Activated CD8-positive, alpha-beta memory T cell treated with anti-CD3 and anti-CD28 coated beads for 1 hour (primary cell): ENCODE measurements at places on chromosomes 3 and 15.

DNA sequence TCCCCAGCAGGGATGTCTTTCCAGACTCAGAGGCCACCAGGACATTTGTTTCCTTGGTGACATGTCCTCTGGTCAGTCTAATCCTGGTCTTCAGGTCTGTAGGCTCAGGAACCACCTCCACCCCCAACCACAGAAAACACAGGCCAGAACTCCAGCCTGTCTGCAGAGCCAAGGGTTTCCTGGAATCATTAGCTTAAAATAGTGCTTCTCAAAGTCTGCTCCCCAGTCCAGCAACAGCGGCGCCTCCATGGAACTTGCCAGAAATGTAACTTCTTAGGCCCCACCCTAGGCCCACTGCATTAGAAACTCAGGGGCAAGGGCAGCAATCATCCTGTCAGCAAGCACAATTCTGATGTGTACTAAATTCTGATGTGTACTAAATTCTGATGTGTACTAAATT lies 20.0 kb downstream of the SLC28A1 start:
- no peak for DNase-seq

DNA sequence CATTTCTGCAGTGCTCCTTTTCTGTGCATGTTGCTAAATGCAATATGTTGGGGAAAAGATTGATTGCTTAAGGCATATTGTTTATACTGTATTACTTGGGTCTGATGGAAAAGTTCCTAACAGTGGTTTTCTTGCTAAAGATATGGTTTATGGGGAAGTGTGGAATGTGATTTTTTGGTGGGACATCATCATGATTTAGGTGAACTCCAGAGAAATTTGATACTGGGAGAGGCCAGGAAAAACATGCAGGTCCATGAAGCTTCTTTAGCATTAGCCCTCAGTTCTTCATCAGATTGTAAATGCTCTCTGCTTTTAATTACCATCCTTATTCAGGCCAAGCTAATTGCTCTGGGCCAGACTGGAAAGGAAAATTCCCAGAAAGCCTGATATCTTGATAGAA lies 147.5 kb downstream of the LRTM1 start:
- no peak for DNase-seq

- no peak for DNase-seq
Measured at GRCh38 chr3:102038477-102039142, 189.3 kb downstream of the NFKBIZ start.

- no peak for DNase-seq
Measured at GRCh38 chr3:33786565-33787327, 11.7 kb upstream of the PDCD6IP start.

GRCh38 chr3:150097588-150097890 lies 126.8 kb upstream of the PFN2 start:
- DNase-seq = no peak

GRCh38 chr3:16298891-16299290 lies 33.9 kb downstream of the OXNAD1 start:
- no peak for DNase-seq

- DNase-seq = no peak
Measured at GRCh38 chr3:32336113-32336498, 55.5 kb upstream of the CMTM7 start.

GRCh38 chr3:24316887-24317383 lies 177.7 kb downstream of the THRB start:
- DNase-seq = no peak

DNA sequence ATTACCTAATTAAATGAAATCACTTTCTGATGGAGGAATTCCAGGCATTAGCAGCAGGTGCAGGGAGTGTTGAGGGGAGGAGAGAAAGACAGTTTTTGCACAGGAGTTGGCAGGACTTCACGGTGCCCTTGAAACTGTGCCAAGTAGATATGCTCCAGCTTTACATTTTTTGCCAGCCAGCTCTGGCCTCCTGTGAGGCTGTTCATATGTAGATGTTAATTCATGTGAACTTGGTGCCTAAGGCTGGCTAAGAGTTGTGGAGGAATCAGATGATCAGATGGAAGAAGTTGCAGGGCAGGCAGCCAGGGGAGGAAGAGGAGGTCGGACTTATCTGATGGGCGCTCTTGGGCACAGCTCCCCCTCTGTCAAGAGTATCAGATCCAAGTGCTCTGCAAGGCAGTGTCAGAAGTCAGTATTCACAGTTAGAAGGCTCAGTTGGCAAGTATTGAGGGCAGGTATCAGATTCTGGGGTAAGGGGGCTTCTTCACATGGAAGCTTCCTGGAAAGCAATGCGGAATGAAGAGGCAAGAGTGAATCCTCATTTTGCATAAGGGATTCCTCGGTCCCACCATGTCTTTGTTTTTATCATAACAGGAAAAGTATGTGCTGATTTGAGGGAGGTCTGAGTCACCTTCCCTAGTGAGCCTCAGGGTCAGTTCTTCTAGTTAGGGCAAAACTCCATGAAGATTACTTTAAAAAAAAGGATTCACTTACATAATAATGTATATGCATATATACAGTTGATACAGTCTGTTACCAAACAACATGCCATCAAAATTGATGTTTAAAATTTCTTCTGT lies 172.6 kb upstream of the UMPS start:
- no peak for DNase-seq

- no peak for DNase-seq
Measured at GRCh38 chr3:44342176-44342790, 3.7 kb downstream of the TCAIM start.

DNA sequence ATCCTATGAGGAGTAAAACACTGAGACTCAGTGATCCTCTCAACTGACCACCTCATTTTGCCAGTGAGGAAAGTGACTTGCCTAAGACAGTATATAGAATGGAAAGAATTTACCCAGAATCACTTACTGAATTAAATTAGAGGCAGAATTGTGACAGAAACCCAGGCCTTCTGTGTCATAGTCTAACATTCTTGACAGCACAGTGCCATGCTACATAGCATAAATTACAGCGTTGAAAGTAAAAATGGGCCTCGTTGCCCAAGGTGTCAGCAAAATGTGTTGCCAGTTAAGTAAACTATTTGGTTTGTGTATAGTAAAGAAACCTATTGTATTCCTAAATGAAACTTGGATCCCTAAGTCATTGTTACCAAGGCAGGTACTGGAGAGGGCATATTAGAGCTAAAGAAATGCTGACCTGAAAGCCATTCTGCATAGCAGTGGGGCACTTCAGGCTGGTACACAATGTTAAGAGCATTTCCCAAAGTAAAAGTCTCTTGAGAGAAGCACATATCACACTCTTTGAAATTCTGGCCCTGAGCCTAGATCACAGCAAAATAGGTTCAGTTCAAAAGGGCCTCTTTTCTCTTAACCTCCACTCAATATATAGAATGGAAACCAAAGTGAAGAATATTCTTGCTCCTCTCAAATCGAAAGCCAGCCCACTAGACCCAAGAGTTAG lies 53.8 kb downstream of the HMG20A start:
- no peak for DNase-seq

DNA sequence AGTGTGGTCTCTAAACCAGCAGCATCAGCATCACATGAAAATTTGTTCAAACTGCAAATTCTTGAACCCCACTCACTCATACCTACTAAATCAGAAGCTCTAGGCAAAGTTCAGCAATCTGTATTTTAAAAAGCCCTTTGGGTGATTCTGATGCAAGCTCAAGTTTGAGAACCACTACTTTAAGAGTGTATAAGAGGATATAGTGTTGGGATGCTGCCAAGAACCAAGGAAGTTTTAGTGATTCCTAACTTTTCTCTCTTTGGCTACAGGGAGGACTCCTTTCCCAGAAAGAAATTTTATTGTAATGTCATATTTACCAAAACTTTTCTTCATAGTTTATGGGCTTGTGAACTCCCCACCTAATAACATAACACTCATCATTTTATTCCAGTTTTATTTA lies 422.2 kb downstream of the TBC1D5 start:
- DNase-seq = no peak

DNA sequence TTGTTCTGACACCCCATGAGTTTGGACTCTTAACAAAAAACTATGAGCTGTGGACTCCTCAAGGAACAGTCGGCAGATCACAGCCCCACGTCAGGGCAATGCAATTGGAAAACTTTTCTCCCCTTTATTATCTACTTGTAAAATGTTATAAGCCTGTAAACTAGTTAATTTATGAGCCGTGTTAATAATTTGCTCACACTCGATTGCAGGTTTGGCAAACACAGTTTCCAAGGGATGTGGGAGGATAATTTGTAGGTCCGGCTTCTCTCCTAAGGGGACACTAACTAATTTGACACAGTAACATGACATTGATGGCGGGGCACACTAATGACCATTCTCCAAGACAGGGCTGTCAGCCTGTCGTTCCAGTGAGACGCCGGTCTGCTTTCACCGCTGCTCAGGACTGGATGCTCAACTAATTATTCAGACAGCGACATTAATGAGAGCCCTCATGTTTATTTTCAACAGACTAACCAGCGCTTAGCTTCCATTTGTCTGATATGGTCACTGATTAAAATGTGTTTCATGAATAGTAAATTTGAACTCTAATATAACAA lies 222.1 kb downstream of the FOXP1 start:
- DNase-seq = no peak

GRCh38 chr3:18898911-18899310 lies 249.4 kb upstream of the KCNH8 start:
- no peak for DNase-seq

DNA sequence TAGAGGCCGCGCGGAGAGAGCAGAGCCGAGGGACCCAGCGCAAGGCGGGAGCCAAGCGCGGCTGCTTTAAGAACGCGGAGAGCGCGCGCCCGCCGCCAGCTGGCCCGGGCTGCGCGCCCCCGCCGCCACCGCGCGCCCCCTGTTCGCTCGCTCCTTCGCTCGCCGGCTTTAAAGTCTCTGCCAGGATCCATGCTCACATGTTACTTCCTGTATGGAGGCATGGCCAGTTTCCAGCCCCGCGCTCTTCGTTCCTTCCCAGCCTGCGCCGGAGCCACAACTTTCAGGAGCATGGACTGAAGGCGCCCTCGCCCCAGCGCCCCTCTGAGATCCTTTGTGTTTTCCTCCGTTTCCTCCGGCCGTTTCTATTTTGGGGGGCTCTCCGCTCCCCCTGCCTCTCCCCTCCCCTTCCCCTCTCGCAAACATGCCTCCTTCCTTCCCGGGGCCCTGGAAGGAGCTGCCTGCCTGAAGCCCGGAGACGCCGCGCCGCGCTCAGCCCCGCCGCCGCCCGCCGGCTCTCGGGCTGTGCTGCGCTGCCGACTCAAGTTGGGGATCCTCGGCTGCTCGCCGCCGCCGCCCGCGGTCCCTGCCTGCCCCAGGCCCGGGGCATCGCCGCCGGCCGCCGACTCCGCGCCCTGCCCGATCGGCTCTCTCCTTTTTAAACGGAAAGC lies at the start of gene PTPRG:
PTPRG (plus strand) TSS at position 198 of the 668 bp plus-strand sequence. CDS start 717 bp downstream, outside the sequence.
- no peak for DNase-seq

- no peak for DNase-seq
Measured at GRCh38 chr3:134315286-134316106, 58.8 kb downstream of the AMOTL2 start.

DNA sequence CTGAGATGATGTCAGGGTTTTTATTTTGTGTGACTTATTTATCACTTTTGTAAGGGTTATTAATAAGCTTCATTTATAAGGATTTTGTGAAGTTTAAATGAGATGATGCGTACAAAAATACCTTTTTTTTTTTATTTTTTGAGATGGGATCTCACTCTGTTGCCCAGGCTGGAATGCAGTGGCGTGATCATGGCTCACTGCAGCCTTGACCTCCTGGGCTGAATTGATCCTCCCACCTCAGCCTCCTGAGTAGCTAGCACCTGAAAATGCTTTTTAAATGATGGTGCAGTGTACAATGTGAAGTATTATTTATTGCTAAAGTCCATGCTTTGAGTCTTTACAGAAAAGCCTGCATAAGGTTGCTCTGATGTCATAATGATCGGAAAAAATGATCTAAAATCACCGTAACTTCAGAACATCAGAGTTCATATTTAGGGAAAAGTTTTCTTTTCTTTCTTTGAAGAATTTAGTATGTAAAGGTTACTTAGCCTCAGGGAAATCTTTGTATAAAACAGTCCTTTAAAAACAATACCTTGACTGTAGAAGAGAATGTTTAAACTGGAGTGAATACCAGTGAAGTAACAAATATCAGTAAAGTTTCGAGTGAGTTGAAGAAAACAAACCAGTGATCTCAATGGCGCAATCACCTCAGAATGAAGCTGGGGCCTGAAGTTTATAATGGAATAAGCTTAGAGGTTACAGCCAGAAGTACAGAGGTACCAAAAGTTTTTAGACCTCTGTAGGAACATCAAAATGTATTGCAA lies 29.7 kb downstream of the TCF12 start:
- DNase-seq = no peak

- no peak for DNase-seq
Measured at GRCh38 chr3:10888518-10889090, 72.6 kb downstream of the SLC6A11 start.

DNA sequence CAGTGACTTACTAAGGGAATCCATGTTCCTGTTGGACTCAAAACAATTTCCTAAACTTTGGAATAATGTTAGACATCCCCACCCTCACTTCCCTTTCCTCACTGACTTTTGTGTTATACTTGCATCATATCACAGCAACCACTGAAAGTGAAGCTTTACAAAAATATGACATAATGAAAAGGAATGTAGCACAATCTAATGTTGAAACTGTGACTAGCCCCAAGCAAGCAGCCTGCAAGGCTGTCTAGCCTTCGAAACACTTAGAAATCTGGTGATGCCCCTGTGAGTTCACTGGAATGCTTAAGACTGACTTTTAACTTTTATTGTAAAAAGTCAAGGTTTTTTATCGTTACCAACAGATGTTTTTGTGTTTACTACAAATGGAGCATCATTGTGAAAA lies 203.7 kb upstream of the ZNF385D start:
- no peak for DNase-seq

GRCh38 chr15:67548236-67548852 lies 5.8 kb downstream of the MAP2K5 start:
- no peak for DNase-seq

DNA sequence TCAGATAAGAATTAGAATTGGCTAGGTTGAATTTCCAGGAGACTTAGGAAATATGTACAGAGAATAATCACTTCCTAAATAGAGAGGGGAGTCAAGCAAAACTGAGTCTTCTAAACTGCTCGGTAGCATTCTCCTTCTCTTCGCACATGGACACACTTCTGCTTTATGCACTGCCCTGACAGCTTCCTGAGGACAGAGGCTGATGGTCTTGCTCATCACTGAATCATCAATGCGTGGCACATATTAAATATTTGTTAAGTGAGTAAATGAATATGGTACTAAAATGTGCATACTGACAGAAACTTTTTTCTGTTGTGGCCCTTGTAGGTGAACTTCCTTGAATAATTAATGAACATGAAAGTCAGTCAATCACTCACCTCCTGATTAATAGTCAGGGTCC lies 315.5 kb downstream of the FHIT start:
- DNase-seq = no peak

- no peak for DNase-seq
Measured at GRCh38 chr15:52349052-52349700, 53.6 kb upstream of the MYO5C start.
